Activated CD4-positive, alpha-beta T cell treated with anti-CD3 and anti-CD28 coated beads, Interleukin-2, Interleukin-6, amounts not matched to agents 100 ng/mL and 50 ng/mL, durations not matched to agents 16 hours and 8 hours (primary cell): ENCODE measurements at places on chromosomes 2 and 18.

DNA sequence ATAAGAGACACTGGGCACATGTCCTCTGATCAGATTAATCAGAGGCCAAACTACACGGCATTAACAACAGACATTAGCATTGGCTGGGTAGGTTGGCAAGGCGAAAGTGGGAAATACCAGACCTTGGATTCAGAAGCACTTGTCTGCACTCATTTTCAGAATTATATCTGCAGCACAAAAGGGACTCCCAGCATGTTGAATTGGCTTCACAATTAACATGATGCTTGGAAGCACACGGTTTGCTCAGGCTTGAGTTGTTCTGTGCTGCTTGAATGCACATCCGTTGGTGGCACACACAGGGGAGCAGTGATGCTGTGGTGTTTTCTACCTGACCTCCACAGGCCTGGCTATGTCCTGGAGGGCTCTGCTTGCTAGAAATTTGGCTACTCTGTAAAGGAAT lies 83.9 kb downstream of the ACTR3 start:
- no peak for DNase-seq

DNA sequence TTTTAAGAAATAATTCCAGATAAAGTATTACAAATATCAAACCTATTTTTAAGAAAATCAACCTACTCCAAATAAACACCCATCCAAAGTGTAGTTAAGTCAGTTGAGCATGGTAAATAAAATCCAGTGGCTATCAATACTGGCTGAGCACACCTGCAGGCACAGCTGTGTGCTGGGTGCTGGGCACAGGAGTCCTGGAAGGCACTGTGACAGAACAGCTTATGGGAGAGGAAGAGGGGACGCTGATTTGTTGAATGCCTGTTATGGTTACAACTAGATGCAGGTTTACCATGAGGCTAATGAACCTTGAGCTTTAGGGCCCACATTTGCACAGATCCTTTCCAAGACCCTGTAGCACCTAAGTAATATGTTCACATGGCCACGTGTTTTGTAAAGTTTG lies 202.7 kb downstream of the MTX2 start:
- DNase-seq = no peak

- no peak for DNase-seq
Observed at GRCh38 chr2:6930923-6931647, 13.9 kb downstream of the RNF144A start.

DNA sequence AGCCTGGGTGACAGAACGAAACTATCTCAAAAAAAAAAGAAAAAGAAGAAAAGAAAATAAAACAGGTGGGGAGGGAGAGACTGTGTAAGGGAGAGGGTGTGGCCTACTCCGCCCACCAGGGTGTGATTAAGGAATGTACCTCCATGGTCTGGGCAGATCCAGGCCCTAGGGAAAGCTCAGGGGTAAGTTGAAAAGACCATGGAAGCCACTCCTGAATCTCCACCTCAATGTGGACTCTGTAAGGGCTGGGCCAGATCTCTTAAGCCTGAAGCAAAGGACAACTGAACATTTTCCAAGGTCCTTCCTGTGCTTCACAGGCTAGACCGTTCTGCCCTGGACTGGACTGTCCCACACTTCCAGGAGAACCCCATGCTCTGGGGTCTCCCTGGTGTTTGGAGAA lies 9.7 kb upstream of the ATG16L1 start:
- DNase-seq = no peak

DNA sequence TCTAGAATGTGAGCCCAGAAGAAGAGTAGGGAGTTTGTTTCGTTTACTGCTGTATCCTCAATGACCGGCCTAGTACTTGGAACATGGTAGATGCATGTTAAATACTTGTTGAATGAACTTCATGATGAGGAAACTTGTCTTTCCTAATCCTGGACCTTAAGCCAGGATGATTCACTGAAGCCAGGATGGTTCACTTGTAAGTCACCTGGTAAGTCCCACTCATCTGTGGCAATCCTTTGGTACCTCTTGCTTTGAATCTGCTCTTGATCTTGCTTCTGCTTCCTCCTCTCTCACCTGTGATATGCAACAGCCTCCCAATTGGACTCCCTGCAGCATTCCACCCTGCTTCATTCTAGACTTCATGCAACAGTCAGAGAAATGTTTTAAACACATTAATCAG lies 43.6 kb downstream of the QPCT start:
- no peak for DNase-seq

GRCh38 chr2:165843351-165843750 lies 49.3 kb upstream of the GALNT3 start:
- no peak for DNase-seq
